WTC11 (cell line): ENCODE measurements at places on chromosomes 3 and 15. TPM values are rescaled to one million over a fixed set of nuclear protein-coding genes. Genes with fewer than 3 reads are reported as not detected.

DNA sequence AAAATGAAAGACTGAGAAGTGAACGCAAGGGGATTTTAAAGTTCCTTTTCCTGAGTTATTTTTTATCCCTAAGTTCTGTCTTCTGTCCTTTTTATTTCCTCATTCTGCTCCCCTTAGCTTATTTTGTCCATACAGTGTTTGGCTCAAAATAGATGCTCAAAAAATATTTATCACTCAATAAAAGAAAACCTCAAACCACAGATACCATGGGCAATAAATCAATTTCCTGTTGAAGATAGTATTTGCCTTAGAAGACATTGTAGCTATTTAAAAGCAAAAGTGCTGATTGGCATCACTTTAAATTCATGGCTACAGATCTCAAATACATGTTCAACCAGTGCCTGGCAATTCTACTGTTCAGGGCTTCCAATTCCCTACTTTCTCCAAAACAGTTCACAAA, 316.5 kb upstream of the ADAMTS9 start:
- no peak for DNase-seq

CYP1A2 gene
- total RNA-seq: 0.07 TPM in 1 of 3 replicates, not detected in the others

LSAMP gene
- 3.6 to 5.9 TPM (median 5.7 TPM) in 3 replicates for total RNA-seq

DNA sequence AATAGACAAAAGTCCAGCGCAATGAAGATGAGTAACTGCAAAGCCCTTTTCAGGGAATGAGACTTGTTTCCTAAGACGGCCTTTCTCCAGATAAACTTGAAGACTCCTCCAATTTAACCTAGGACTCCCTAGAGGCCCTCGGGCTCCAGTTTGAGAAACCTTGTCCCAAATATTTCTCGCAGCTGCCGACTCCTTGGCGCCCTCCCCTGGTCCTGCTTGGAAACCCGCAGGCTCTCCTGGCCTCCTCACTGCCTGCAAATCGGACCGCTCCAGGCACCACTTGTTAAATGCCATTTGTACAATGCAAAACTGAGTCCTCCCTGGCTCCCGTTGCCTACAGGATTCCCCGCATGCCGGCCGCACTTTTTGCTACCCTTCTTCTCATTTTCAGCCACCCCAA, 36.8 kb downstream of the MUC4 start:
- DNase-seq: peak; percentile 80

- DNase-seq: peak; percentile 11
Measured at GRCh38 chr3:6799264-6799915, 61.5 kb upstream of the GRM7 start.

- no peak for DNase-seq
Measured at GRCh38 chr15:81296673-81297072, 27.3 kb downstream of the STARD5 start.

- DNase-seq: no peak
Measured at GRCh38 chr3:38597502-38598060, 51.9 kb downstream of the SCN5A start.

PP2D1 gene
- not detected in 3 replicates for total RNA-seq

- DNase-seq: no peak
Measured at GRCh38 chr3:15982667-15983196, 185.0 kb upstream of the ANKRD28 start.

DNA sequence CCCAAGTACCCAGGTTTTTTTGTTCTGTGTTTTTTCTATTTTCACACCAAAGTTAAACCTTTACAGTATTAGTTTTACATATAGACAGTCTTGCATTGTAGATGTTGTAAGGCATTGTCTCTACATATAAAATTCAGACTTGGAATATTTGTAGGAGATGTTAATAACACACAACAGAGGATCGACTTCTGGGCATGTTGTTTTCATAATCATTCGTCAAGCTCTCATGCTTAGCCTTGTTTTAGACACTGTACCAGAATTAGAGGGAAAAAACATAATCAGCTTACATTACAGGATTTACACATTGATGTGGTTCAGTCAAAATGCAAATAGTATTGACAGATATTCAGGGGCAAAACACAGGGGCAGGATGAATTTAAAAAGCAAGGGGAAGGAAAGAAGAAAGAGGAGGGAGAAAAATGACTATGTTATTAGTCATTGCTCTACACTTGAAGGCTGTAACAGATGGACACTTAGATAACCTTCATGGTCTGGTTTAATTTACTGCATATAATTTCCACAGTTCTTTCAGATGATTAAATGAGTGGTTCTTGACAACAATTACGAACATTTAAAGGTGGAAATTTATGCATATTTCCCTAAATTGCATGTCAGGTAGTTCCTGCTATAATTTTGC, 7.5 kb downstream of the CMSS1 start:
- no peak for DNase-seq

GRCh38 chr3:55305696-55306485, 181.2 kb downstream of the WNT5A start:
- DNase-seq: no peak

MYD88 gene
- 18.1 to 19.2 TPM (median 19.2 TPM) in 3 replicates for total RNA-seq

GRCh38 chr15:51620641-51621040, 1.9 kb downstream of the DMXL2 start:
- DNase-seq: no peak

GRCh38 chr15:27587810-27588209, 511.3 kb downstream of the OCA2 start:
- DNase-seq: peak; percentile 90

DNA sequence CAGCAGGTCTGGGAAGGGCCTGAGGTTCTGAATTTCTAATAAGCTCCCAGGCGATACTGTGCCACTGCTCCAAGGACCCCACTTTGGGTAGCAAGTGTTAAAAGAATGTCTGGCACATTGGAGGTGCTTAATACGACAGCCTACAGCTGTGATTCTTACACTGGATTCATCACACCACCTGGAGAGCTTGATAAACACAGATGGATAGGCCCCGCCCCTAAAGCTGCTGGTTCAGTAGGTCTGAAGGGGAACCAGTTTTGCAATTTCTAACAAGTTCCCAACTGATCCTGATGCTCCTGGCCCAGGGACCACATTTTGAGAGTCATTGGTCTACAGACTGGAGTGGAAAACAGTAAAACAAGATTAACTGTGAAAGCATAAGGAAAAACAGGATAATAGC, 124.8 kb upstream of the ST8SIA2 start:
- peak; percentile 44 for DNase-seq

CX3CR1 gene
- total RNA-seq: 0.07 to 0.37 TPM (median 0.11 TPM) in 3 replicates

GRCh38 chr3:23751212-23751723, 54.5 kb upstream of the UBE2E1 start:
- DNase-seq: peak; percentile 43

DNA sequence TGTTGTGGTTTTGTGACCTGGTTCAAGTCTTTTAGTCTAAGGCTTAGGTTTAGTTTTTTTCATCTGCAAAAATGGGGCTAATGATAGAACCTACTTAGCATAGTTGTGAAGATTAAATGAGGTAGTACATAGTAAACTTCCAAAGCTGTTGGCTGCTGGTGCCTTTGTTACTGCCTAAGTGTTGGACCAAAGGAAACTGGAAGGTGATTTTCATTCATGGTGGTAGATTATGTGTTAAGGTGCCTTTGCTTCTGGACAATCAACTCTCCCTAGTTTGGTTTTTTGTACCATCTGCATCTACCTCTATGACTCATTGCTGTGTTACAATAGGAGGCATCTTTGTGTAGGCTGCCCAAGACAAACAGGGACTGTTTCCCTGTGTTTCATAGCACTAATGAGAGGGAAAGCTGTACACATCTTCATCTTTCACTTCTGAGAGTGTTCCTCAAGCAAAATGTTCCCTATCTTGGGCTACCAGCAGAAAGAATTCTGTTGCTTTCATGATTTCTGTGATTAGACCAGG, 3.2 kb downstream of the MAP2K1 start:
- no peak for DNase-seq

GRCh38 chr3:135973841-135974240, 8.3 kb downstream of the PPP2R3A start:
- no peak for DNase-seq

CPN2 gene
- total RNA-seq: 0.09 to 0.14 TPM in 2 of 3 replicates, not detected in the other

DNA sequence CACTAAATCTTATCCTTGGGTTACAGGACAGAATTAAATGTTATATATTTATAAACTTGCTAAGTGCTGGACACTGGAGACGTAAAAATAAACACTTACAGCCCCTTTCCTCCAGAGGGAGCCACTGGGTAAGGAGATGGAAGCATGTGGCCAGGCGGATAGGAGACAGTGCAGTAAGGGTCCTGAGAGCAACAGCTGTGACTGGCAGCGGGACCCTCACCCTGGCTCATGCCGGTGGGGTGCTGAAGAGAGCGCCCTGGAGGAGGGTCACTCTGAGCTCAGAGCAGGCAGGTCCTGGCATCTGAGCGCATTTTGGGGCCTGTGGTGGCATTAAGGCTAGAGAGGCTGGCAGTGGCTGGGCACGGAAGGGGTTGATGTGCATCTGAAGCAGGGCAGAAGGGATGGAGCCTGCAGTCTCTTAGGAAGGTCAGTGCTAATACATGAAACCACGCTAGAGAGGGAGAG, 16.0 kb downstream of the SEC61A1 start:
- peak; percentile 46 for DNase-seq

DNA sequence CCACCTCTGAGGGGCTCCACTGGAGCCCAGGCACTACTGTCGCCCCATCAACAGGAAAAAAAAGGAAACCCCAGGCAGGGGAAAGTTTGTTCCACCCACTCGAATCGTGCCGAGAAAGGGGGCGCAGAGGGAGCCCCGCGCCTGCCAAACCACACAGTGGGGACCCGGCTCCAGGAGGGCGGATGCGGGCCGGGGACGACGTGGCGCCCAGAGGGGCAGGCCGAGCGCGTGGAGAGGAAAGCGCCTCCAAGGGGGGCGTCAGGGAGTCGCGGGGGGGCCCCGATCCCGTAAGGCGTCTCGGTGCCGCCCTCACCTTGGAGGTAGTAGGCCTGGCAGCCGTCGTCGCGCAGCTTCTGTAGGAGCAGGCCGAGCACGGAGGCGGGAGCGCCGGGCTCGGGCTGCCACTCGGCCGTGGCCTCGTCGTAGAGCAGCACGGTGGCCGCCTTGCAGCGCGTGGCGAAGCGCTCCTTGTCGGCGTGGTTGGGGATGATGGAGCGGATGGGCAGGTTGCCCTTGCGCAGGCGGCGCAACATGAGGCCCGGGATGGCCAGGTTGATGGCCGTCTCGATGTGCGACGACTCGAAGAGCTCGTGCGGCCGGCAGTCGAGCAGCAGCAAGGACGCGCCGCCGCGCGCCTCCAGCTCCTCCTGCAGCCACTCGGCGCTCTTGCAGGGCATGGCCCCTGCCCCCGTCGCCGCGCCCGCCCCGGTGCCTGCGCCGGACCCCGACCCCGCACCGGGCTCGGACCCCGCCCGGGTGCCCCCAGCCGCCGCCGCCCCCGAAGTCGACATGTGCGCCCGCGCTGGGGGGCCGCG, 627 bp downstream of the DUSP7 start:
- DNase-seq: peak; percentile 60

FETUB gene
- total RNA-seq: not detected in 3 replicates

ARL14 gene
- not detected in 3 replicates for total RNA-seq

IREB2 gene
- total RNA-seq: 86.0 to 89.5 TPM (median 89.3 TPM) in 3 replicates

DNA sequence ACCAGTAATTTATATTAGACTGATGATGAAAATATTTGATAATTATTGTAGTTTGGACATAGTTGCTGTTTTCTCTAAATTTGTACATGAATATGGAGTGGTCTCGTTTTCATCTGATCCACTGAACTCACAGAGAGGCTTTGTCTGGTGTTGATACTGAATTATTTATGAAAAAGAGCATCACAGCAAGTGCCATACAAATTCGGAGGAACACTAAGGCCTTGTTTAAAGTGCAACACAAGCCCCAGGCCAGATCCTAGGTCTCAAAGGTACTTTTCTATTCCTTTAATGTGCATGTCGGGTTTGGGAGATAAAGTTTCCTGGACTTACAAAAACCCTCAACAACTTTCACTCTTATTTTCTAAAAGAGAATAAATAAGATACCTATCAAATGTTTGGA, 796.8 kb upstream of the EPHA6 start:
- DNase-seq: no peak

CD80 gene
- total RNA-seq: 0.14 to 0.24 TPM in 2 of 3 replicates, not detected in the other

DNA sequence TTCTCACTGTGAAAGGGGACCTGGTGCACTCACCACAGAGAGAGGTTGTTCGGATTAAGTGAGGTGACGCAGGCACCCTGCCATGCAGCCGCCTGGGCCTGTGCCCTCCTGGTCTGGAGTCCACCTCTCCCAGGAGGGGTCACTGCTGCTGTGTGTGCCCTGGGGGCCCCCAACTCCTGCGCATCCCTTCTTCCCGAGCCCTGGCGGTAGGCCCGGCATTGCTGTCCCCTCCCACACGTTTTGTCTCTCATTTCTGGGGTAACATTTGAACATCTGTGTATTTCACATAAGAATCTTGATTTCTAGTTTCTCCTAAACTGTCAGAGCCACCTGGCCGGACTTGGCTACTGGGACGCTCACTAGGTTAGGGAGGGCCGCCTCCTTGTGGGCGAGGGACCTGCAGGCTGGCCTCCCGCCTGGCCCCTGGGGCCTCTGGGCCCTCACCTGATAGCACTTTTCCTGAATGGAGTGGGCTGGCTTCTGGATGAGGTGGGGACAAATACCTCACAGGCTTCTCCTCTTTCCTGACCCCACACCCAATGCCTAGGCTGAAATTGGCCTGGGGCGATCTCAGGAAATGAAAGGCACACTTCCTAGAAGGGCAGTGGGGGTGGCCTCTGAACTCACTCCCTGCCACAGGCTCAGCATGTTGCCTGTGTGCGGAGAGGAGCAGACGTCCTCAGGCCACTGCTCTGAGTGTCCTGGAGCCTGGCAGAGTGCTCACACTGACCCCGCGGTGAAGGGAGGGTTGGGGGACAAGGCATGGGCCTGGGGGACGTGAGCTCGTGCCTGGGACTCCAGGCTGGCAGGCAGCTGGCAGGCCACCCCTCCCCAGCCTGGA, 104.2 kb upstream of the PRR23E start:
- no peak for DNase-seq

GRCh38 chr3:72678380-72678779, 169.9 kb downstream of the SHQ1 start:
- DNase-seq: no peak

DNA sequence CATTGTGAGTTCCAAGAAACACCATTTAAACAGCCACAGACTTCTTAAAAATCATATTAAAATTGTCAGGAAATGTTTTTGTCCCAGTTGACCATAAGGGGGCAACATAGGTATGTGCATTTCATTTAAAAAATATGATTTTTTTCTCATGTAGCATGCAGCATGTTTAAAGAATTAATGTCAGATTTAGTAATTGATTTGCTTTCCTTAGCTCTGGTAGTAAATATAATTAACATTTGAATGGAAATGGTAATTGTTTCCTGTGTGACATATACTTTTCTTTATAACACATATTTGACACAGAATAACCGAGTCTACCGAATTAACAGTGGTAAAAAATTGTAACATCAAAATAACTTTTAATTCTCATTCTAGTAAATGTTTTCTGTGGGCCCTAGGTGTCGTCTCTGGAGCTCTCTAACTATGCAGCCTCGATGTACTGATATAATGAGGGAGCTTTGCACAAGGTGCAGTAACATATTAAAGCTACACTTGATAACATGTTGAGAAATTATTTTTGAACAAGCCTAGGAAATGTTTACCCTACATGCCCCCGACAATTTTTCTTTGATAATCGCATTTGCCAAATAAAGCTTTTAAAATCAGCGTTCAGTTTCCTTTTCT, 34.9 kb downstream of the NXPE3 start:
- no peak for DNase-seq

- no peak for DNase-seq
Measured at GRCh38 chr3:170344971-170345370, 12.5 kb upstream of the SKIL start.
